ENCODE measurements at places on chromosomes 13 and 19.

- DNase-seq, result no peak
These were observed 29.9 kb upstream of the FAM124A start for GRCh38 chr13:51192348-51192747.

- DNase-seq, result peak; percentile 79
These were observed 8.9 kb upstream of the CCDC9 start for GRCh38 chr19:47247308-47247990.

GRCh38 chr13:50636007-50636704 is 207.3 kb downstream of the DLEU7 start:
- DNase-seq, result no peak

DNA sequence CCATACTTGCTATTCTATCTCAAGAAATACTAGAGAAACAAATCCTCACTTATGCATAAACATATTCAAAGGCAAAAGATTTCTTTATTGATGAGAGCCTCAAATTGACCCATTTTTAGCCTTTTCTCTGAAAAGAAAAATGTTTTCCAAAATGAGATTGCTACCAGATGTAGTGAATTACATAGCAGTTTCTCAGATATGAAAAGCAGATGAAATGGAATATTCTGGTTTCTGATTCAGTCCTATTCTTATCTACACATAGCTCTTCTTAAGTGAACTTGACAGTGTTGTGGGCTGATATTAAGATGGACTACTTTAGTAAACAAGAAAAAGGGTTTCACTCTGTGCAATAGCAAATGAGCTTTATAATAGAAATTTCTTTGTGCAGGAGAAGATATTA is 183.5 kb downstream of the DNAJC15 start:
- DNase-seq, result no peak

- DNase-seq, result no peak
These were observed 8.4 kb upstream of the HTR2A start for GRCh38 chr13:46905249-46905648.

GRCh38 chr19:14381689-14382474 is 638 bp downstream of the ADGRE5 start:
- DNase-seq, result peak; percentile 67

DNA sequence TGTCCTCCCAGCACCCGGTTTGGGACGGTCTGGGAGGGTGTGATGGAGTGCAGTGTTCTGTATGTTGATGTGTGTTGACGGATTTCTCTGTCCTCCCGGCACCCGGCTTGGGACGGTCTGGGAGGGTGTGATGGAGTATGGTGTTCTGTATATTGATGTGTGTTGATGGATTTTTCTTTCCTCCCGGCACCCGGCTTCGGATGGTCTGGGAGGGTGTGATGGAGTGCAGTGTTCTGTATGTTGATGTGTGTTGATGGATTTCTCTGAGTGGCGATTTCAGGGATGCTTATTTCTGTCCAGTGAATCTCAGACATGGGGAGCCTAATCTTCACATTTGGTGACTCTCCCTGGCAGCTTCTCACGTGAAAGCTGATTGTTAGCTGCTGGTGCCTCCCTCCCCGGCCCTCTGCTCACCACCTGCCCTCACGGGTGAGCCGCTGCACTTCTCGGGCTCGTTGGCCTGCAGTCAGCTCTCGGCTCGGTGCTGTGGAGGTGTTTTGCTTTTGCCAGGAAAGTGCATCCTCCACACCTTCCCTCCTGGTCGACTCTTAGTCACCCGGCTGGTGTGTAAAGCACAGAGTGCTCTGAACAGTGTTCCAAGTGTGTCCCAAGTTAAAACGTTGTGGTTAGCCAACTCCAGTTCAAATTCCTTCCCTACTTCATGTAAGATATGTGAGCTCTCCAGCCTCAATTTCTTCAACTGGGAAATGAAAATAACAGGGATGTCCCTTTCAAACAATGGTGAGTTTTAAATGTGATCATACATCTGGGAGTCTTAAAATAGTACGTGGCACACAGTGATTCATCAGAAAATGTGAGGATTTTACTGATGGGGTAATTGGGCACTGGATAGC is 54.6 kb downstream of the ATP11A start:
- no peak for DNase-seq

DNA sequence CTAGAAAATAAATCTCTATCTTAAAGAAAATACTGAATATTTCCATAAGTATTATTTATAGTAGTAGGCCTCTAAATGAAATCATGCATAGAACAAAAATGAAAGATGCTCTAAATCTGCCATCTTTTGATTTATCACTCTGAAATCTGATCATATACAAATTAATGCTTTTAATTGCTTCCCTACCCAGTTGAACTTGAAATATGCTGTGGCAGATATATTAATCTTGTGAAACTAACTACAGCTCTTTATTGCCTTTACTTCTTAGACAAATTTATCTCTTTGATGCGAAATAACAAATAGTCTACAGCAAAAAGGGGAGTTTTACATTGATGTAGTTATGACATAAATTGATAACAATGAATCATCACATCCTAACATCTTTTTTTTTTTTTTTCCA is 510.7 kb upstream of the SLITRK6 start:
- no peak for DNase-seq

DNA sequence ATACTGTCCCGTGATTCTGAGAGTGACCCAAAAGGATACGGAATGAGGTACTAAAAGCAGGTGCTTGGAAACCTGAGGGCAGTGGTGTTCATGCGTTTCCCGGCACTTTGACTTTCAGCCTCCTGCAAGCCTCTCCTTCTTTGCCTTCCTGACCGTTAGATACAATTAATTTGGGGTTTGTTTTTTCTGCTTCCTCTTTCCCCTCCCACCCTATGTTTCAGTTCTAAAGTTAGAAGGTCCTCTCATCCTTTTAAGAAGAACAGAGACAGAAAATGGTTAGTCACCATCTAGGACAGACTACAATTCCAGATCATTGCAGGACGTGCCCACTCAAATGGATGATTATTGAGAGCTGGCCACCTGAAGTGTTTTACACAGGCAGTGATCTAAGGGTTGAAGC is 1.8 kb upstream of the LILRB4 start:
- no peak for DNase-seq

DNA sequence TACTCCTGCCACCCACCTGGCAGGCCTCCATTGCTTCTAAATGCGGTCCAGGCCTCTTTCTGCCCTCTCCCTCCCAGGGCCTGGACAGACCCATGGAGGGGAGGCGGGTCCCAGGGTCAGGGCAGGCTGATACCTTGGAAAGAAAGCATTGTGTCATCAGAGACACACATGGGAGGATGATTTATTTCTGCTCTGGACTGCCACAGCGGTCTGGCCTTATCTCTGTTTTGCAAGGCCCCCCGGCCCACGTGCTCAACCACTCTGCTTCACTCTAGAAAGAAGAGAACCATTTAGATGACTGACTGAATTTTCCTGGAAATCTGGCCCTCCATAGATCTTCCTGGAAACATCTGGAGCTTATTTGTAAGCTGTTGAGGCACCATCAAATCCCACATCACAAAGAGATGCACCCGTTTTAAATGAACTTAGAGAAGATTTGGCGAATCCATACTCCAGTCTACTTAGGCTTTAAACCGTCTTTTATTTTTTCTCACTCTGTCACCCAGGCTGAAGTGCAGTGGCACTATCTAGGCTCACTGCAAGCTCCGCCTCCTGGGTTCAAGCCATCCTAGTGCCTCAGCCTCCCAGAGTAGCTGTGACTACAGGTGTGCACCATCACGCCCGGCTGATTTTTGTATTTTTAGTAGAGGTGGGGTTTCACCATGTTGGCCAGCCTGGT is 48.3 kb upstream of the URI1 start:
- no peak for DNase-seq

- no peak for DNase-seq
These were observed 37.9 kb downstream of the MLLT1 start for GRCh38 chr19:6241680-6242377.

DNA sequence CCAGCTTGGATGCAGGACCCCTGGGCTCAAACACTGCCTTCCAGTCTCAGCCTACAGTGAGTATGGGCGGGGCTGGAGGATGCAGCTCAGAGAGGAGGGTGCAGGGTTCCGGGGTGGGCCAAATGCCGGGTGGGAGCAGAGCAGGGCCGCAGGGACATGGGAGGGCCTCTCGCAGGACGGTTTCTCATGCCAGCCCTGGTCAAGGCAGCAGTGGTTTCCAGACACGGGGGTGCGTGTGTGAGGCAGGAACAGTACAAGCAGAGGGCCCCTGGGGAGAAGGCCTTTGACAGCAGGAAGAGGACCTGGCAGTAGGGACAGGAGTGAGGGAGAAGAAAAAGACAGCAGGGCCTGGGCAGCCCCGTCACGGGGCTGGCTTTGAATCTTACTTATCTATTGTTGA is 34.1 kb downstream of the CRTC1 start:
- DNase-seq, result no peak

DNA sequence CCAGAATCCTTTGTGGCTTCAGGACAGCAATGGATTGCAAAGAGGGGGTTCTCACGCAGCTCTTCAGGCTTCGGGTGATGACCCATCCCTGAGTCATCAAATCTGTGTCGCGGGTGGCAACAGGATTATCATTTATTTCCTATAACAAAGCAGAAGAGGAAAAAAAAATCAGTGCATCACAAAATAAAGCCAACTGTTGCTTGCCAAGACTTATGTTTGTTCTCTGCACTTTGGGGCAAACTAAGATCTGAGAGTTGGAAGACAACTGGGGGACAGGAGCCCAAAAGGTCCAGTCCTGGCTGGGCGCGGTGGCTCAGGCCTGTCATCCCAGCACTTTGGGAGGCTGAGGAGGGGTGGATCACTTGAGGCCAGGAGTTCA is 6.4 kb downstream of the GNA15 start:
- DNase-seq, result peak; percentile 48

DNA sequence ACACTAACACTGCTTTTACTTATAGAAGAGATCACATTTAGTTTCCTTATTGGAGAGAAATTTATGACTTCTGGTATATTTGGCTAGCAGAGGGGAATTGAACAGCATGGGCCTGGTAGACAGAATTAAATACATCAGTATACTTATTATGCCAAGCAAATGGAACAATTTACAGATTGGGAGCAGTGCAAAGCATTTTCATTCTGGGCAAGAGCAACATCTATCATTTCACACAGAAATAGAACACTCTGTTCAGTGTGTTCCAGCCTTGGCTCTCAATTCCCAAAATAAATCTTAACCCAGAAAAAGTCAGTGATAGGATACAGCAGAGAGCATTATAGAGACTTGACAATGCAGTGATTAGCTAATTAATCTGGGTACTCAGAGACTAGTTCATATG is 604.0 kb upstream of the SLITRK6 start:
- no peak for DNase-seq

DNA sequence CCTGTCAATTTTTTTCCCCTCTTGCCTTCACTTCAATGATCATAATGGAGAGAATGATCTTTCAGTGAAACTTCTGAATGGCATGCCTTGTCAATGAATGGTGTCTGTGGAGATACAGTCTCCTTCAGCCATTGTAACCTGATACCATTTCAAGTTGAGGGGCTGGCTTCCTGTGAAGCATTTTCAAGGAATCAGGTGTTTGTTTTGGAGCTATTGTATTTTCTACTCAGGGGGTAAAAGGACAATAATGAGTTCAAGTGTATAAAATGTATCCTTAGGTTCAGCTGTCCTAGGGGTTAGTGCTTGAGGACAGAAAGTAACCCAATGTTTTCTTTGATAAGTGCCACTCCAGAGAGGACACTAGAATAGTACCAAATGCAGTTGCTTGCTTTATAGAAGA is 23.8 kb upstream of the CBY2 start:
- no peak for DNase-seq

DNA sequence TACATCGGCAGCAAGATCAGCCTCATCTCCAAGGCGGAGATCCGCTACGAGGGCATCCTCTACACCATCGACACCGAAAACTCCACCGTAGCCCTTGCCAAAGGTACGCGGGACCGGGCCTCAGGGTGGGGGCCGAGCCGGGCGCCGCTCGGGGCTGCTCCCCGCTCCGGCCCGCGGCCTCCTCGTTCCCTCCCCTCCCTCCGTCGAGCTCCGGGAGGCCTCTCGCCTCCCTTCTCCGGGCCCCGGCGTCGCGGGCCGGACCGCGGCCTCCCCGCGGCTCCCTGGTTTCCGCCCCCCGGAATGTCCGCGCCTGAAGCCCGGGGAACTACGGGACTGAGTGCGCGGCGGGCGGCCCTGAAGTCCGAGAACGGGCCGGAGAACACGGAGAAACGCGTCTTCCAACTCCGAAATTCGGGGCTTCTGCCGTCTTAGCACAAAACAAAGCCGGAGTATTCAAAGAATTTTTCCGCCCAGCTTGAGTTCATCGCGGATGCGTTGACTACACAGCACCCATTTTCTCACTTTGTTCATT is 423 bp downstream of the LSM14A start:
- DNase-seq, result no peak

DNA sequence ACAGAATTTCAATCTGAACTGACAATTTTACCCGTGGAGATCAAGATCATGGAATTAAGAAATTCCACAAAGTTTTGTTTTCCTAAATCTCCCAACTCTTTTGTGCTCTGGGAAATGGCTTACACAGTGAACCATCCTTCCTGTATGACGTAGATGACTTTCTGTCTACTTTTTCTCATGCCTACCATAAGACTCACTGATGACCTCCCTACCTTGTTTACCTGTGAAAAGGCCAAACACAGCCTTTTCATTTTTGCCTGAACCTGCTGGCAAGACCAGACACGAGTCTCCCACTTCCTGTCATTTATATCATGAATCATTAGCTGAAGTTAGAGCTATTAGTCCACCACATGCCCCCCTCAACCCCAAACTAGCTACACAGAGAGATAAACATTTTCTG is 4.6 kb upstream of the KBTBD6 start:
- DNase-seq, result no peak

DNA sequence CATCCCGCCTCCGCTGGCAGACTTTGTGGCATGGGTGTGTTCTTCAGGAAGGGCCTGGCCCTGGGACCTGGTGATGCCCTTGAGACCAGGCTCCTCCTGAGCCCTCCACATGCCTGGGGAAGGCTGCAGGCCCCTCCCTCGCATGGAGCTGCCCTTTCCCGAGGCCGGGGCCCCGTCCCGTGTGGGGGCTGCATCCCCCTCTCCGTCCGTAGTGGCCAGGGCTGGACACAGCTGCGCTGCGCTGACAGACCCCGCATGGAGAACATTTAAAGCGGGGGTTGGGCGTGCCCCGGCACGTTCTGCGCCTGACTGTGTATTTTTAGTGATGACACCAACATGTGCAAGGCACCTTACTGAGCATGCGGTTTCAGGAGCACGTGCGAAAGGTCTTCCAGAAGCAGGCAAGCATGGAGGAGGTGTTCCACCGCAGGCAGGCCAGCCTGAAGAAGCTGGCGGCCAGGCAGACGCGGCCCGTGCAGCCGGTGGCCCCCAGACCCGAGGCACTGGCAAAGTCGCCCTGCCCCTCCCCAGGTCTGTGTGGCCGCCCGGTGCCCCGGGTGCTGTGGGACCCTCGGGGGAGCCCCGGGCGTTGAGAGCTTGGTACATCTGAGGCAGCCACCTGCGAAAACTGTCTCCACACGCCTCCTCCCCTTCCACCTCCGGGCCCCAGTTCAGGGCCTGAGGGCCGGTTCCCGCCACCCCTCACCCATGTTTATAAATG is 28.8 kb upstream of the F7 start:
- no peak for DNase-seq

Data from activated T-cell treated with anti-CD3 and anti-CD28 coated beads for 48 hours (primary cell).